ENCODE measurements at places on chromosomes 6 and 20.
A peak's percentile ranks its signal among the peaks of the same experiment; 100 is the strongest.

- DNase-seq: no peak
These were observed 14.0 kb downstream of the KIAA1755 start for GRCh38 chr20:38246357-38247165.

DNA sequence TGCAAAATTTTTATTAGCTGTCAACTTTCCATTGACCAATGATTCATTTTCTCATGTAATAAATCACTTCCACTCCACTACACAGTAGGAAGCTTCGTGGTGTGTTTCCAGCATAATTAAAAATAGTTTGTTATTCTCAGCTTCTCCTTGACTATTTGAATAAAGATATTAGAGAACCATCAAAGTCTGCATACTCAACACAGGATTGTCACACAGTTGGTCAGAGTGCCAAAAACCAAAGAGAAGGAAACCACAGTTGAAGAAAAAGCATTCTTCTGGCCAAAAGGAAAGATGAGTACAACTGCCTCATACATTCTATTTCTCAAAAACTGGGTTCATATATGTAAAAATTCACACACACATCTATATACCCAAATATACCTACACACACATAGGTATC is 455.1 kb upstream of the HSF2 start:
- peak; percentile 21 for DNase-seq

GRCh38 chr6:37987018-37987417 is 167.5 kb downstream of the ZFAND3 start:
- DNase-seq: peak; percentile 73

DNA sequence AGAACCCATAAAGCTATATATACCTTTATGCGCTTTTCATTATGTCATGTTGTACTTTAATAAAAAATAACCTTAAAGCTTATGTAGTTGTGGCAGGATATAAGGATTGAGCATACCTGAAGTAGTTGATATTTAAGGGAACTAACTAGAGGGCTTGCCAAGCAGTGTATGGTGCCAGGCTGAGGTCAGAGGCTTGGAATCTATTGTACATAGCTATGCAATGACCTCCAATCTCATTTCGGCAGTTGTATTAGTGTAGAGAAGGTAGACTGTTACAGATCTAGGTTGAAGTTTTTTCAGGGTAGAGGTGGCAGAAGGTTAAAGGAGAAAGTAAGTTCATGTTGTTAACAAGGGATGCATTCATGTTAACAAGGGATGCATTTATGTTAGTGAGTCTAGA is 397.7 kb upstream of the HS3ST5 start:
- no peak for DNase-seq

GRCh38 chr6:6724539-6725467 is 136.3 kb downstream of the LY86 start:
- peak; percentile 77 for DNase-seq

DNA sequence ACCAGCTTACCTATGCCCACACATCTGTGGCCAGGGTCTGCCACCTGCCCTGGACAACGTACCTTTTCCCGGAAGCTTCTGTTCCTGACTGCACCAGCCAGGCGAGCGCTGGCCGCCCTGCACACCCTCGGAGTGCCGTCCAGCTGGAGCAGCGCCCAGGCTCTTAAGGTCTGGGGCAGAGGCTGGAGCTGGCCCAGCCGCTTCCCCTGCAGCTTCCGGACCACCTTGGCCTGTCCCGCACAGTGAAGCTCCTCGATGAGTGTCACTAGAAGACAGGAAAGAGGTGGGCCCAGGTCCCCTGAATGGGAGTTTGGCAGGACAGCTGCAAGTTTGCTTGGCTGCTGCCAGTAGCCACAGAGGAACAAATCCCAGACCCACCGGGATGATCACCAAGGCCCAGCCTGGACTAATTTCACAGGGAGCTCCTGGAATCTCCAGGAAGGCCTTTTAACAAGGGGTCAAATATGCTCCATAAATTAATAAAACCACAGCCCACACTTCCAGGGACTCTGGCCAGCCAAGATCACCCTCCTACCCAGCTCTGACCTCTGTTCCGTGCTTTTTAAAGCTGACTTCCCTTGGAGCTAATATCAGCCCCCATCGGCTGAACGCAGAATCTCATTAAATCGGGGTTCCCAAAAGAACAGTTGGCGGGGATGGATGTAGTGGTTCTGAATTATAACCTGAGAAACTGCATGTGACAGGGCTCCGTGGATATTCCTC is 82.3 kb downstream of the PTPN1 start:
- DNase-seq: no peak

GRCh38 chr6:35177596-35177995 is 36.2 kb upstream of the SCUBE3 start:
- DNase-seq: no peak

GRCh38 chr20:24242763-24243162 is 226.7 kb upstream of the SYNDIG1 start:
- no peak for DNase-seq

- peak; percentile 16 for DNase-seq
These were observed 87.8 kb downstream of the CDH26 start for GRCh38 chr20:60046011-60046413.

- peak; percentile 81 for DNase-seq
These were observed 121.7 kb upstream of the NXT1 start for GRCh38 chr20:23228912-23229311.

DNA sequence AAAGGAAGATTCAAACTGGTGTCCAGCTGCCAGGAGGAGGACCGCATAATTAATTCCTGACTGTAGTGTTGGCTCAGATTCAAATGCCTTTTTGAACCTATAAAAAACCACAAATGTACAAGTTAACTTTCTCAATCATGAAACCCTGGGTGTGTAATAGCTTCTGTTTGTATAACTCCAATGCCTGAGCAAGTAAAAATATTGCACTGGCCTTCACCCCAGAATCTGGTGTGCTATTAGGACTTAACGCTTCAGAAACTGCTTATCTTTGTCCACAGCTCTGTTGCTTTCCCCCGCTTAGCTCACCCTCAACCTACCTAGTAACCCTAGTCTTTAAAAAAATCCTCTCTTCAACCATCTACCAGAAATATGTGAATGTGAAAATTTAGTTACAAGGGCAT is 119.1 kb upstream of the MAP7 start:
- DNase-seq: peak; percentile 99

DNA sequence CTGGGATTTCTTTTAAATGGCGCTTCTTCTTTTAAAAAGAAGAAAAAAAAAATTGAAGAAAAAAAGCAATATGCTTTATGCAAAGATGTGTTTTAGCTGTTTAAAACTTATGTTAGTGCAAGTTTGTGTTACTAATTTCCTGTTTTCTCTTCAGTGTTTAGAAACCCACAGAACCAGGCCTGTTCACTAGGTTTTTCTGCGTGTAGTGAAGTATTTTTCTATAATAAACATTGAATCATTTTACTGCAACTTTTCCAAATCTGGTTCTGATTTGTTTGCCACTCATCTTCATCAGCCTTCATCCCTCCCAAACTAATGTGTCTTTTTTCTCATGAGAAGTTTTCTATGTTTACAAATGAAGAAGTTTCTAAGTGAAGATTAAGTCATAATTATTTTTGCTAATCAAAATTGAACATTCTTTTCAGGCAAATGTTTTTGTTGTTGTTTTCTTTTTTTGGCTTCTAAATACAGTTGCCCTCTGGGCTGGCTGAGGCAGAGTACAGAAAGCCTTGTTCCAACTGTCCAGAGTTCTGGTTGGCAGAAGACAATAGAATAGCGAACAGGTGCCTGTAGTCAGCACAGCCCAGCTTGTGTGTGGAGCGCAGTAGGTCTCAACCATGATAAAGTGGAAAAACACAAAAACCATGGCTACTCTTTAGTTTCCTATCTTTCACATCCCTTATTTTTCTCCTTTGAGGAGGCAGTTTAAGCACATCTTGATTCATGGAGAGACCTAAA is 14.5 kb downstream of the ZNF76 start:
- no peak for DNase-seq

GRCh38 chr6:53929041-53929820 is 134.4 kb downstream of the LRRC1 start:
- peak; percentile 25 for DNase-seq
